ENCODE measurements at places on chromosomes 4 and X. TPM values are rescaled to one million over a fixed set of nuclear protein-coding genes. Genes with fewer than 3 reads are reported as not detected.

DNA sequence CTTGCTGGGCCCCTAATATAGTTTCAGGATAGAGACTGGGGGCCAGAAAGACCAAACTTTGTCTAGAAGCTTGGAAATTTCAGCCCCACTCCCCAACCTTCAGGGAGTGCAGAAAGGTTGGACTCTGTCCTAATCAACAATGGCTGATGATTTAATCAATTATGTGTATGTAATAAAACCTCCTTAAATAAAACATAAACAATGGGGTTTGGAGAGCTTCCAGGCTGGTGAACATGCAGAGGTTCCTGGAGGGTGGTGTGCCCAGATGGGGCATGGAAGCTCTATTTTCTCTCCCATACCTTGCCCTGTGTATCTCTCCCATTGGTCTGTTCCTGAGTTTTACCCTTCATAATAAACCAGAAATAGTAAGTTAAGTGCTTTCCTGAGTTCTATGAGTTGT, 174.2 kb downstream of the GC start:
- H3K36me3 ChIP-seq = no peaks in the 10 kb centered on the region
- no peak for DNase-seq
- H3K27ac ChIP-seq = no peak overlapping the region
- no peaks in the 10 kb centered on the region for H3K27me3 ChIP-seq
- H3K4me3 ChIP-seq = no peak overlapping the region

GRCh38 chrX:130330706-130331105, 9.0 kb upstream of the SLC25A14 start:
- no peaks in the 10 kb centered on the region for H3K4me1 ChIP-seq
- no peaks in the 10 kb centered on the region for H3K27me3 ChIP-seq
- no peak overlapping the region for H3K4me3 ChIP-seq
- no peak overlapping the region for H3K27ac ChIP-seq

Gene OGT
- total RNA-seq = 256 TPM

GRCh38 chrX:68647156-68647957, at the start of gene STARD8:
STARD8 (plus strand) TSS chrX:68647666; CDS start chrX:68647883, 217 bp downstream.
- no peak within 1 kb of the TSS for H3K27ac ChIP-seq
- H3K36me3 ChIP-seq = no peaks in the 10 kb centered on the region
- no peaks in the 10 kb centered on the region for H3K4me1 ChIP-seq
- H3K4me3 ChIP-seq = peak within 1 kb of the TSS; percentile 13
- no peaks in the 10 kb centered on the region for H3K27me3 ChIP-seq

Gene SYTL4
- 33.3 TPM for total RNA-seq

Gene RBM46
- not detected for total RNA-seq

Gene MEPE
- not detected for total RNA-seq

GRCh38 chr4:118807659-118808058, 28.3 kb downstream of the SEC24D start:
- no peak overlapping the region for H3K27ac ChIP-seq
- H3K36me3 ChIP-seq = no peaks in the 10 kb centered on the region
- H3K27me3 ChIP-seq = no peaks in the 10 kb centered on the region
- DNase-seq = no peak
- no peak overlapping the region for H3K4me3 ChIP-seq
- H3K4me1 ChIP-seq = no peaks in the 10 kb centered on the region

Gene ADH7
- total RNA-seq = not detected

Gene PDCL2
- not detected for total RNA-seq

Gene NHS
- 35.8 TPM for total RNA-seq
